ENCODE measurements at places on chromosomes 4 and X.

- peak; percentile 4 for DNase-seq
Observed at GRCh38 chr4:763922-764321, 58.3 kb downstream of the PCGF3 start.

- DNase-seq, result no peak
Observed at GRCh38 chrX:78708262-78708661, 39.3 kb upstream of the LPAR4 start.

DNA sequence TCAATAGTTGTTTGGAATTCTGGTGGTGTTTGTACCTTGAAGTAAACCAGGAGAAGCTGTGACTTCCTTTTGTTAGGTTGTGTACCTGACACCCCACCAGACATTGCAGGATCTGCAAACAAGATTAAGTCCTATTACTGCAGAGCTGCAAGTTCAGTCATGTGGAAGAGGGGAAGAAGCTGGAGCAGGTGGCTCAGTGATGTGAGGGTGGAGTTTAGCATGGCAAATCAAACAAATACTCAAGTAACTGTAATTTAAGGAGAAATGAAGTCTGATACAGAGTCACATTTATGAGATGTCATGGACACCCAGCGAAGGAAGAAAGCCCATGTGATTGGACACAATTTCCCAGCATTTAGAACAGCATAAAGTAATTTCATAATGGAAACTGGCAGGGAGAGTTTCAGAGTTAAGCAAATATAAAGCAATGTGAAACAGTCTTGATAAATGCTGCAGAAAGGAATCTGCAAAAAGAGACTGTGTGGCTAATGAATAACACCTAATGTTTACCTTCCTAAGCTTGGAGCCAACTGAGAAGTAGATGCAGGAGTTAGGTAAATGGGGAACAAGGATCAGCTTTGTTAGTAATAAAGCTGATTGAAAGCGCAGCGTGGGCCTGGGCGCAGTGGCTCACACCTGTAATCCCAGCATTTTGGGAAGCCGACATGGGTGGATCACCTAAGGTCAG, 249.1 kb downstream of the GBA3 start:
- no peak for DNase-seq

DNA sequence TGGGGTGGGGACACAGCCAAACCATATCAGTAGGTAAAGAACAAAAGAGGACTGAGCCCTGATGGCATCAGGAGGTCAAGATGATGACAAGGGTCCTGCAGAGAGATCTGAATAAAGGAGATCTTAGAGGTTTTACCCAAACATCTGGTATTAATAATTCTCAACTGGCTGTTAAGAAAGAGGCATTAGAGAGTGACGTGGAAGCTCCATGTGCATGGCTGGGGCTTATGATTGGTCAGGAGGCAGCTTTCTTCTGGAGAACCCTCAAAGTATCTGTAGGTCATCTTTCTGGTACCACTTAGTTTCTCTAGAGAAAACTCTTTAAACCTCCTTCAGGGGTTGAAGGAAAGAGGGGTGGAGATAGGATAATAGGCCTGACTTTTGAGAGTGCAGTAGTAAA, 18.7 kb downstream of the MGST2 start:
- no peak for DNase-seq

- DNase-seq, result no peak
Observed at GRCh38 chr4:179509489-179509888, 2067.3 kb upstream of the AGA start.

- DNase-seq, result no peak
Observed at GRCh38 chr4:172357006-172357540, 543.9 kb downstream of the GALNTL6 start.

- no peak for DNase-seq
Observed at GRCh38 chrX:64571011-64571410, 175.8 kb upstream of the MTMR8 start.

GRCh38 chr4:125679989-125680388, 365.2 kb downstream of the FAT4 start:
- DNase-seq, result no peak

GRCh38 chr4:106930522-106930921, 105.6 kb downstream of the DKK2 start:
- no peak for DNase-seq

DNA sequence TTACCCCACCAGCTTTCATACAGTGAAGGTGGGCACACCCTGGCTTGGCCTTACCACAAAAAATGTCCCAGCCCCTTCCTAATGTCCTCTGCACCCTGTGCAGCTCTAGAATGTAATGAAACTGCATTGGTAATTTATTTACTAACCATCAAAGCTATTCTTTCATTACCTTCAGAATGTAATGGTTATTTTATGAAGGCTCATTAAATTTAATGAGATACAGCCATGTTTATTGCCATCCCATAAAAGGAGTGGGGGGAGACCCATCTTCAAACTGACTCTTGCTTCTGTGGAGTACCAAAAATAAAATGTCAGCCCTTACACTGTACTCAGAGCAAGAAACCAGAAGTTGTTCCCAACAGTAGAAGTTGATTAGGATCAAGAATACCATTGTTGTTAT, 25.0 kb downstream of the NKX6-1 start:
- no peak for DNase-seq

DNA sequence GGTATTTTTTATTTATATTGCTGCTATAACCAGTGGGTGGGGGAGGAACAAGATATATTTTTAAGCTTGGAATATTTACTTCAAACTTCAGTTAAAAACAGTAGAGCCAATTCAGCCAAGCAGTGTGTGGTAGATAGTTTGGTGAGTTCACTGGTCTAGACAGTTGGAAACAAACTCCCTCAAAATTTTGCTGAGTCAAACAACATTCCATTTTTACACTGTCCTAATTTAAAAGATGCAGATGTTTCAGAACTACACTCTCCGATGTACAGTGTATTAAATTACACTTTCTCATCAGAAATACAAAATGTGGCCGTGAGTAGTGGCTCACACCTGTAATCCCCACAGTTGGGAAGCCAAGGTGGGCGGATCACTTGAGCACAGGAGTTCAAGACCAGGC, 23.3 kb downstream of the PRKX start:
- DNase-seq, result no peak

DNA sequence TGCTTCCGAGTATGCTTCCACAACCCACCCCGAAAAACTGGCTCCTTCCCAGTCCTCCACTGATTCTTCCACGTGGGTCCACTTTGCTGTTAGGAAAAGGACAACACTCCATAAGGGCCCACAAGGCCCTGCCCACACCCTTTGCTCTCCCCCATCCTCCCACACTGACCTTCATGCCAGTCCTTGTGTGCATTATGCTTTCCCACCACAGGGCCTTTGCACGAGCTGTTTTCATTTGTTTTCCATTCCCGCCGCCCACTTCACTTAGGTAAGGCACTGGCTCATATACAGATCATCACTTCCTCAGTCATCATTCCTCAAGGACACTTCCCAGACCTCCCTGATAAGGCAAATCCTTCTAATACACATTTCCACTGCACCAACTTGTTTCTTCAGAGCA, 16.8 kb upstream of the SEL1L3 start:
- DNase-seq, result no peak

DNA sequence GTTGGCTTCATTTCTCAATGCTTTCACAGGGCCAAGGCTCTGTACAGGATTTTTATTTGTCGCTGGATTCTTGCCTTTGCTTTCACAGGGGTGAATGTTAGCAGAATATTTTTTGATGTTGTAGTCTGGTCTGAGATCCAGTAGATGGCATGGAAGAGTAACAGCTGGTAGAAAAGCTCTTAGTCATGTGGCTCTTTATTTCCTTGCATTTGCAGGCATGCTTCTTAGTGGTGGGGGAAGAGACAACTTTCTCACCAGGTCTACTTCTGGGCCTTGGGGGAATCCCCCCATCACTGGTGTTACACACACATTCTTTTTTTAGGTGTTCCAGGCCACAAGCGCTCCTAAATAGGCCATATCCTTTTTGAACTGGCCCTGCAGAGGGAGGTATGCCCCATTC, 58.2 kb upstream of the DKK2 start:
- DNase-seq, result no peak

DNA sequence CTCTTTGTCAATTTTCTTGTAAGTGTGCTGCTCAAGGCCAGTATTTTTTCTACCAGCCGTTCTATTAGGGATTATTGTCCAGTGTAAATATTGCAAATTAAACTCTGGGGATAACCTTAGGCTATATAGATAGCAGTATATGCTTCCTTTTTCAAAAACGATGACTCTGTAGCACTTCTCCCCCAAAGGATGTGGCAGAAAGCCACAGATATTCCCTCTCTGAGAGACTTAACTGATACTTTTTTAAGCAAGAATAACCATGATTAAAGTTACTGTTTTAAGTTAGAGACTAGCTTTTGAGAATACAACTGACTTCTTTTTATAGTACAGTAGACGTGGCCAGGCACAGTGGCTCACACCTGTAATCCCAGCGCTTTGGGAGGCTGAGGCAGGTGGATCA, 130.0 kb downstream of the FHIP1A start:
- no peak for DNase-seq

DNA sequence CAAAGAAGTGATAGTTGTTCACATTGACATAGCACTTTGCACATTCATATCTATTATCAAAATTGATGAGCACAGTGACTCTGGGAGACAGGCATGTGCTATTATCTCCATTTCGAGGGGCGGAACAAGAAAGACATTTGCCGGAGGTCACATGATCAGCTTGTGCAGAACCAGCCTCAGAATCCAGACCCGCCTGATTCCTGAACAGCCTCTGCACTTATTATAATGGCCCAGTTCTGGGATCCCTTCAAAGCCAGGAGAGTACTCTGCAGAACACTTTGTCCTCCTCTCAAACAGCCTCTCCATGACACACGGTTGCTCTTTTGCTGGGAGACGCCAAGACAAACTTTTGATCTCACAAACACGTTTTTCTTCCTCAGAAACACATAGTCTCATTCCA, 48.4 kb downstream of the RWDD4 start:
- DNase-seq, result no peak

GRCh38 chr4:76275486-76276124, 24.1 kb downstream of the FAM47E start:
- DNase-seq, result no peak

GRCh38 chrX:105650986-105651385, 171.4 kb upstream of the NRK start:
- DNase-seq, result no peak

GRCh38 chrX:10108288-10108687, 48.5 kb upstream of the CLCN4 start:
- DNase-seq, result no peak

DNA sequence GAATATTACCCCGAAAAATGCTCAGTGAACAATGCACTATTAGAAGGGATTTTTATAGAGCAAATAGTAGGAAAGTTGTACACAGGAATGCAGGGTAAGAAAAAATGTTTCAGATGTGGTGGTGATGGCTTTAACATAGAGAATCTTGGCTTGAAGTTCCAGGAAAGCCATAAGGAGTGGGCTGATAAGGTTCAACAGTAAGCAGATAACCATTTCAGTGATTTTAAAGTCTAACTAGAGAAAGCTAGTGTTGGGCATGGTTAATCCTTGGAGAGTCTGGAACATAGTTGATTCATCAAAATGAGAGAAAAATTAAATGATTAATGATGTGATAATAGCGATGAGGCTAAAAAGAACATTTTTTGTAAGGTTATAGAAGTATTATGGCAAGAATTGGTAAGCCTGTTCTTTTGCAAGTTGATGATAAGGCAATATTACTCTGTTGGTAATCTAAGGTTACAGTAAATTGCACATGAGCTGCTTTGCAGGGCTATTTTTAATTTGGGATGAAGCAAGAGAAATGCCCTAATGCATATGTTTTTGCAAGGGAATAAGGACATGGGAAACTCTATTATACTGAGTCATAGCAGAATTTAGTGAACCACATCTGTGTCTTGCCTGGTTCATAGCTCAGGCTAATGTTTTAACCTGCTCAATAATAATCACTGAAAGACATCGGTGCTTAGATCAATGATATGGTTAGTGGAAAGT, 44.3 kb downstream of the GALNTL6 start:
- no peak for DNase-seq

GRCh38 chrX:13520936-13521335, 48.5 kb upstream of the EGFL6 start:
- DNase-seq, result no peak

All from G401 (cell line).